ENCODE measurements at places on chromosomes 7 and 10.

- no peak for DNase-seq
Measured at GRCh38 chr10:105644559-105644958, 1003.5 kb downstream of the SORCS3 start.

GRCh38 chr7:29555061-29555460, 8.6 kb upstream of the PRR15 start:
- DNase-seq, result no peak

GRCh38 chr7:150408393-150409299, 29.5 kb downstream of the ZNF775 start:
- DNase-seq, result no peak

GRCh38 chr7:139004321-139005090, 23.3 kb upstream of the KIAA1549 start:
- DNase-seq, result no peak

DNA sequence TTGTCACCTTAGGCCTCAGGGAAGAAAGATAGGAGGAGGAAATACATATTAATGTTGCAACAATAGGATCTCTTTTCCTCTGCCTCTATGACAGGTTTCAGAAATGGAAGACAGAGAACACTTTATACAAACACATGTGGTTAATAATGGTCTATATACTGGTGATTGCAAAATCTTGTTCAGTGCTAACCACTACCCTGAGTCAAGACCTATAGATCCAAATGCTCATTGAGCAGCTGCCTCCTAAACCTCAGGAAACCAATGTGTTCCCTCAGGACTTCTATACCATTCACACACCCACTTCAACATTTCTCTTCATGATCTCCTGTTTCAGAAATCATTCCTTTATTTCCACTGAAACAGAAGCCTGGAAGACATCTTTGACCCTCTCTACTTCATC, 32.5 kb upstream of the VWDE start:
- DNase-seq, result no peak

Data from nephron progenitor cell (in vitro differentiated cells).